Adipocyte (in vitro differentiated cells): ENCODE measurements at places on chromosomes 4 and X.

- no peak for DNase-seq
Observed at GRCh38 chr4:154593868-154594267, 3.3 kb upstream of the FGA start.

- no peak for DNase-seq
Observed at GRCh38 chrX:47574076-47574546, 8.1 kb upstream of the TIMP1 start.

GRCh38 chrX:110066488-110067225 is 63.7 kb downstream of the TMEM164 start:
- DNase-seq, result no peak

- peak; percentile 67 for DNase-seq
Observed at GRCh38 chr4:38664706-38665401, 855 bp downstream of the KLF3 start.

- DNase-seq, result no peak
Observed at GRCh38 chr4:169510617-169511016, 101.8 kb downstream of the NEK1 start.

DNA sequence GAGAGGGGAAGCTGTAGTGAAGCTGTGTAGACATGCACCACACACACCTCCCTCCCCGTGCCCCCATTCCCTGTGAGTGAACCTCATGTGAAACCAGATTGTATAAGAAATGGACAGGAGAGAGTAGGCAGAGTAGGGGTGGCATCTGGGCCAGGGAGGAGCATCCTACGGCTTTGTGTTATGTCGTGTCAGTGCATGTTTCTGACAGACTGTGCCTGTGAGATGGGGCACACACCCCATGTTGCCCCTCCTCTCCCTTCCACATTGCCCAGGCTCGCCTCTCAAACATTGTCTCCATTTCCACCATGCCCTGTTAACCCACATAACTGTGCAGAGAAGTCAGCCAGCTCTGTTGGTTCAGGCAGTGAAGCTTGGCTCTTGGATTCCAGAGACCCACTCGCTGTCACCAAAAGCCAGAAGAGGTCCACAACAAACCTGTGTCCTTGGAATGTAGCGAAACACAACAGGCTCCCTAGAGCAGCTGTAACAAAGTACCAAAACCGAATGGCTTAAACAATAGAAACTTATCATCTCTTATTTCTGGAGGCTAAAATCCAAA is 56.1 kb downstream of the SLC9A6 start:
- DNase-seq, result no peak

DNA sequence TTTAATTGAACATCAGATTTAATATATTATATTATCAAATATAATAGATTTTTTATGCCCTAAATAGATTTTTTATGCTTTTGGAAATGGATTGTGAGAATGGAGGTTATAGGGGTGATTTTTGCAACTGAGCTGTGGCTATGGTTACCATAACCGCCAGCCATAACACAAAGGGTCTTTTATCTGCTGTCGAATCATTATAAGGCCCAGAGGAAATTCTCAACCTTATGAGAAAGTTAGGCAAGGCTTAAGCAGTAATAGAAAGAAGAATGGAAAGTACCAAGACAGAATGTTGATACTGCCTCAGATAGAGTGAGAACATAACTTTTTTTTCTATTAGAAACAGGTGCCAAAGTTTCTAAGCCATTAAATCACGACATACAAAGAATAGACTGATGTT is 26.3 kb upstream of the CXCL6 start:
- no peak for DNase-seq

- peak; percentile 58 for DNase-seq
Observed at GRCh38 chr4:147057611-147058190, 112.0 kb upstream of the TTC29 start.

DNA sequence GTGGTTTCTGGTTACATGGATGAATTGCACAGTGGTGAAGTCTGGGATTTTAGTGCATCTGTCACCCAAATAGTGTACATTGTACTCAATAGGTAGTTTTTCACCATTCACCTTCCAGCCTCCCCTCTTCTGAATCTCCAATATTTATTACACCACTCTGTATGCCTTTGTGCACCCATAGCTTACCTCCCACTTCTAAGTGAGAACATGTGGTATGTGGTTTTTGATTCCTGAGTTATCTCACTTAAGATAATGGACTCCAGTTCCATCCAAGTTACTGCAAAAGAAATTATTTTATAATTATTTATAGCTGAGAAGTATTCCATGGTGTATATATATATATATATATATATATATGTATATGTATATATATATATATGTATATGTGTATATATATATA is 155.8 kb downstream of the HHIP start:
- no peak for DNase-seq

DNA sequence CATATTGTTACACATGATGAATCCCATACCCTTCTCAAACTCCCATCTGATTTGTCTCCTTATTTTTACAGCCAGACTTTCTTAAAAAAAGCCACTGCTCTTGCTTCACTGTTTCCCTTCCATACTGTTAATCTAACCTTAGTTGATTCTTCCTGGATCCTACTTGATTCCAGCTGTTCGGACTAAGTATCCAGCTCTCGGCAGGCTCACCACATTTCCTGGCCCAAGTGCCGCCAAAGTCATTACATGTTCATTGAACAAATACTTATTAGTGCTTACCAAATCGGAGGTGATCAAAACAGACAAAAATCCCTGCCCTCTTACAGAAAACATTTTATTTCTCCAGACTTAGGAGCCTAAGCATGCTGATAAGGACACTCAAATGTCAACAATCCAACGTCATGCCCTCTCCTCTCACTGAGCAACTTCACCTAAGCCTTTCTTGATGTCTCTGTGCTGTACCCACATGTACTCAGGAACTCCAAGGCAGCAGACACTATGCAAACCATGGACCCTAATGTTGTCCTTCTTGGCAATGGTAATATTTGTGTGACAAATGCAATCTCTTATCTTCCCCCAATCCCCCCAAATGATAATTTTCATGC is 45.1 kb upstream of the C1QTNF7 start:
- DNase-seq, result no peak

GRCh38 chrX:154603438-154604430 is 15.3 kb downstream of the CTAG1B start:
- DNase-seq, result peak; percentile 74

- DNase-seq, result peak; percentile 39
Observed at GRCh38 chr4:113355550-113356371, 306.3 kb downstream of the ANK2 start.

DNA sequence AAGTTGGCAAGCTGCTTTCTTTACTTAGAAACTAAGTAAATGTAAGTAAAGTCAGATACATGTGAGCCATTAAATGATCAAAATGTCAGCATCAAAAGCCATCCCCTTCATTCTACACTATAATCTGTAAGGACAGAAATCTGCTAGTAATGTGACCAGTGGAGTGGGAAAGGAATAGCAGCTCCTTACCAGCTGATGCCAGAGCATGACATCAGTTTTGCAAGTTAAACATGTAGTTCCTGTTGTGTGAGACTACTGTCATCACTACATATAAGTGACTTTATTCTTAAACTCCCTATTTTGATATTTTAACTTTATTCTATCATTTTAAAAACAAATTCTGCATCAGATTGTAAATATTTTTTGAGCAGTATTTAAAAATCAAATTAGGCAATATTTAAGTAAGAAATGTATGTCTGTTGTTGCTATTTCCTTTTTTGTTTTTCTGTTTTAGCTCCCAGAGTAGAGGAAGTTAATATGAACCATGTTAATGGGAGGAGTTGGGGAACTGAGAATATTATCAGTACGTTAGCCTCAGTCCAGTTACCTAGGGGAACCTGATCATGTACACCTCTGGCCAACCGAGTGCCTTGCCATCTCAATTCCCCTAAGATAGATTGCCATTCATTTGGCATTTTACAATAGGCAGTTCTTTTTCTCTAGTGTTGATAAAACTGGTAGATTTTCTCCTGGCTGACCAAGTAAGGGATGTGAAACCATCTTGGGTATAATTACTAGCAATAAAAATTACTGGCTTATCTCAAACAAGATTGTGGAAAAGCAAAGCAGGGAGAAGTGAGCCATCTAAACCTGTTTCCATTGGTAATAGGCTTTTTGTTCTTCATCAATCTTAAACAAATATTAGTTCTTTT is 34.7 kb downstream of the CCNI start:
- DNase-seq, result no peak

GRCh38 chr4:27084685-27085361 is 224.2 kb downstream of the STIM2 start:
- peak; percentile 13 for DNase-seq

DNA sequence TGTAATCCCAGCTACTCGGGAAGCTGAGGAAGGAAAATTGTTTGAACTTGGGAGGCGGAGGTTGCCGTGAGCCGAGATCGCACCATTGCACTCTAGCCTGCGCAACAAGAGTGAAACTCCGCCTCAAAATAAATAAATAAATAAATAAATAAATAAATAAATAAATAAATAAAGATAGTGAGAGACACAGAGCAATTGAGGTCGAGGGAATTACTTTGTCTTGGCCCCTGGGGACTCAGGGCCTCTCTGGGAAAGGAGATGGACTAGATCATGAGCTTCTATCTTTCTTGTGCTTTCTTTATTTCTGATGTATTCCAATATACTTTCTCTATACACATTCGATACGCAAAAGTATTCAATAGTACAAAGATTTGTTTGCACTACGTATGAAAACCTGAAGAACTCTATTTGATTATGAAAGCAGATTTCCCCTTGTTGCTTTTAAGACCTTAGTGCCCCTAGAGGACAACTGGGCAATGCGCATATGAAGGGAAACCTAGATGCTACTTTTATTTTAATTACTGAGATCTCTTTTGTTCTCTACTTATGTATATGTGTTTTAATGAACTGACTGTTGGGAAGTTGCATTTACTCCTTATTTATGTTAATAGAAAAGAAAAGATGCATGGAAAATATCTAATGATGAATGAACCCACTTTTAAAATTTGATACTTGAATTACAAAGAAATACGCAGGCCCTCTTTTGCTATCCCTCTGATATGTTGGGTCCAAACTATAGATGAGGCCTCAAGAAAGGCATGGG is 12.8 kb upstream of the ELOVL6 start:
- peak; percentile 76 for DNase-seq

GRCh38 chr4:139599594-139600374 is 43.8 kb upstream of the SETD7 start:
- peak; percentile 20 for DNase-seq

DNA sequence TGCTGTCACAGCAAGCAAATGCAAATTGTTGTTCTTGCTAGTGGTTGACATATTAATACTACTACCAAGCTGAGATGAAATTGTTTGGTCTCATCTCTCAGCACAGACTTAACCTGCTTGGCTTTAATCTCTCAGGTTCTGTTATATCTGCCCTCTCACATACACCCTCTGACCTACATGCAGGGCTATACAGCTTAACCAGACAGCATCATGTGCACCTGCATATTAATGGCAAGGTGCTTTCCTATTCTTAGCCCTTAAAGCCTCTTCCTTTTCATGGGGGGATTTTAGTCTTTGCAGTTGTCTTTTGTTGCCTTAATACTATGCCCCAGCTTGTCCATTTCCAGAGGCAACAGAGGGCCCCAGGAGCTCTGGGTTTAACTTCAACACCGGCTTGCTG is 114.5 kb downstream of the NR3C2 start:
- no peak for DNase-seq

DNA sequence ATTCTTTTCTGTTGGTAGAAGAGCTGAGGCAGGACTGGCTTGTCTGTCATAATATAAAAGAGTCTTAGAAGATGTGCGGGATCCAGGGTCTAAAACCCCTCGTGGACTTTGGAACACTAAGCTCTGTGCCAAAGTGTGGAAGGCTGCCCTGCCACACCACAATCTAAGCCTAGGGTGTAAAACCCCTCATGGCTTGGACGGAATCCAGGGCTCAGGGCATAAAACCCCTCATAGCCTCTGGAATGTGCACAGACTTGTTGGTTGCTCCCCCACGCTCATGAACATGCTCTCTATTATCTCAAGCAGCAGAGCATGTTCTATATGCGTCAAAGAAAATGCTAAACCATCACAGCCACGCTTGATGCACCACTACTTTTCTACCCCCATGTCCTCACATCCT is 483.6 kb downstream of the GABRG1 start:
- no peak for DNase-seq

DNA sequence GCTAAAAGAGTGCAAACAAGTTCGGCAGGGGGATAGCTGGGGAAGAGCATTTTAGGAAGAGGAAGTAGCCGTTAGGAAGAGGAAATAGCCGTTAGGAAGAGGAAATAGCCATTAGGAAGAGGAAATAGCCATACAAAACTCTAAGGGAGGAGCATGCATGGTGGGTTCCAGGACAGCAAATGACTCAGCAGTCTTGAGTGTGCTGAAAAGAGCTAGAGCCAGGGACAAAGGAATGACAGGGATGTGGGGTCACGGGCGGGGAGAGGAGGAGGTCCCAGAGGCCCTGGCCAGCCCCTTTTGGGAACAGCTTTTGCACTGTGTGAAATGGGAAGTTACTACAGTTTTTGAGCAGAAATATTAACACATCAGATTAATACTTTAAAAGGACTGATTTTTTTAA is 882.6 kb downstream of the TRIML1 start:
- DNase-seq, result peak; percentile 63

- peak; percentile 63 for DNase-seq
Observed at GRCh38 chrX:24423960-24424359, 41.1 kb upstream of the PDK3 start.

- peak; percentile 40 for DNase-seq
Observed at GRCh38 chr4:1208970-1209704, 36.8 kb upstream of the SPON2 start.
